ENCODE measurements at places on chromosomes 7 and 10.

DNA sequence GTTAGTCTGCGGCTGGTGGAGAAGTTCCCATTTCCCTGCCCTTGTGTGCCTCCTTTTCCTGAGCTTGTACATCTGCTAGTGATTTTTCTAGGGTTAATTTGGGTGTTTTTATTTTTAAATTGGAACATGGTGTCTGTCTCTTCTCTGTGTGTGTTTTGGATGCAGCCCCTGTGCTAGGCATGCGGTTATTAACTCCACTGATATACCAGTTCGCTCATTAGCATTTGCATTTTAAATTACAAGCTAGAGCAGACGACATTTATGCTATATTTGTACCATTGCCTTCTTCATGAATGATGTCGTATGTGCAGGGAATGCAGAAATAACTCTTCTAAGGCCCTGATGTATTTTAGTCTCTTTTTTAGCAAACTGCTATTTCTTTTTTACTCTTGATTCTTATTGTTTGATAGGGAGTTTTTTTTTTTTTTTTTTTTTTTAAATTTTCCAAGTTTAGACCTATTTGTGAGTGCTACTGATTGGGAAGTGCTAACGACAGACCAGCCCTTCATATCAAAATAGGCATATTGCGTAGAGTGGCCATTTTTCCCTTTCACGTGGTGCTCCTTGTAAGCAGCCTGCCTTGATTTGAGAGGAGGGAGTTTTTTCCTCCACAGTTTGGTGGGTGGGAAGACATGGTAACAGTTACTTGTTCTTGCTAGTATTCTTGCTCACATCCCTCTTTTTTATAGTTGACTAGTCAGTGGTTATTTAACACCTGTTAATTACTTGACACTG, 89.6 kb downstream of the LRRC4 start:
- no peak for DNase-seq

DNA sequence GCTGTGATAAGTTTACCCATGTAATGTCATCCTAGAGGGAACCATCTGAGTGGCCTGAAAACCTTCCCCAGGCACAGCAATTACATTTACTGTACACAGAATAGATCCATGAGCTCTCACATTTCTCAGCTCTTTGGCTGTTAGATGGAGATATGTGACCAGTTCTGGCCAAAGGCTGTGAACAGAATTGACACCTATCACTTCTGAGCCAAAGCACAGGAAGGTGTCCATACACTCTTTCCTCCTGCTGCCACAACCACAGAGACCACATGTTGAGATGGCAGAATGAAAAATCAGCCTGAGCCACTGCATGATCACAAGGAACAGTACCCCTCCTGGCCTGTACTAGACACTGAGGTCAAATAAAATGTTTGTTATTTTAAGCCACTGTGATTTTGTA, 44.3 kb upstream of the ATOH7 start:
- DNase-seq: no peak

DNA sequence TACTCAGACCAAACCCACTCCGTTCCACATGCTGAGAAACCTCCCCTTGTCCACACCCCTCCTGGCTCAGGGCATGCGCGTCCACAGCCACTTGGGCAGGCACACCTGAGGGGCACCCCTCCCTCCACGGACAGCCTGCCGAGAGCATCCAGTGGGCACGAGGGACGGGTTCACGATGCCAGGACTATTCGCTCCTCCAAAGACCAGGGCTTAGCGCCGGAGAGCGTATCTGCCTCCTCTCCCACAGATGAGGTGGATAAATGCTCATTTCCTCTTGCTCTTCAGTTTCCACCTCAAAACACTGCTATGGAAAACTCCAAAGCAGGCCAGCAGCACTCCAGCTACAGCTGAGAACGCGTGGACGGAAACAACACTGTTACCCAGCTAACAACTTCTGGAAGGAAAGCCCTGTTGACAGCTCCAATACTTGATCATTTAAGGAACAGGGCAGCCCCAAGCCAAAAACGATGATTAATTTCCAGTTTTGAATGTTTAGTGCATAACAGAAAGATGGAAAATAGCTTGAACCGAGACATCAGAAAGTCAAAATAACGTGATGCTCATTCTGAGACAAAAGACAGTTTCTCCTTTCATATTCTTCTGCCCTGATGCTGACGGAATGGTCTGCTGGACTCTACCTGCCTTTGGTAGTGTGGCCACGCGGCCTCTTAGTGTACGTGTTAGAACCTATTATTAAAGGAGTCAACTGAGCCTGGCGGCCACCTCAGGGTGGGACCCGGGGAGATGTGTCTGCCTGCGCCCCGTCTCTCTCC, 204.7 kb downstream of the DNAJB6 start:
- no peak for DNase-seq

DNA sequence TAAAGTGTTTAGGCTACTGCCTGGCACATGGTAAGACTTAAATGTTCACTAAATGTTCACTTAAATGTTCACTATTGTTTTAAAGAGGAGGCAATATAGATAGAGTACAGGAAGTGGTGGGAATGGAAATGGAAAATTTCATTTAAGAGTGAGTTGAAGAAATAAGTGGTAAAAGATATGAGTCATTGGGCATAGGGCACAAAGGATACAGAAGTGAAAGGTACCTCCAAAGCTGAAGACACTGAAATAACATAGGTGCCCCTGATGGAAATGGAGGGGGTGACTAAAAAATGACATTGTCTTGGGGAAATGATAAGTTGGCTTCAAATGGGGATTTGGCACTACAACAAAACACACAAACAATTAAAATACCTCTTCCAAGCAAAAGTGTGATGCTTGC, 5.2 kb upstream of the FRA10AC1 start:
- DNase-seq: no peak

DNA sequence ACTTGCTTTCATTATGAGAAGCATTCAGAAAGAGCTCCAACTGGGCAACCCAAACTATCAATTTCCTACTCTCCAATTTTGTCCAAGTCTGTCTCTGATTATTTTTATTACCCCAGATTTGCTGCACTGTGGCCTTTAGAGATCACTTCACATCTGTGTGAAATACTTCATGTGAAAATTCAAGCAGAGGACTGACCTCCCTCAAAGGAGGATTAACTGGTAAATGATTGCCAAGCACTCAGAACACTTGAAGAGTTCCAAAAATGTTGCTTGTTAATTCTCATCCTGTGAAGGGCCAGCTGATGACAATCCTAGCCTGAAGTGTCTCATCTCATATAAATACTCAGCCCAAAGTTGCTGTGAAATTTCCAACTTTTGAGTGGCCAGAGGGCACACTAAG, 182.8 kb upstream of the DGKB start:
- no peak for DNase-seq

DNA sequence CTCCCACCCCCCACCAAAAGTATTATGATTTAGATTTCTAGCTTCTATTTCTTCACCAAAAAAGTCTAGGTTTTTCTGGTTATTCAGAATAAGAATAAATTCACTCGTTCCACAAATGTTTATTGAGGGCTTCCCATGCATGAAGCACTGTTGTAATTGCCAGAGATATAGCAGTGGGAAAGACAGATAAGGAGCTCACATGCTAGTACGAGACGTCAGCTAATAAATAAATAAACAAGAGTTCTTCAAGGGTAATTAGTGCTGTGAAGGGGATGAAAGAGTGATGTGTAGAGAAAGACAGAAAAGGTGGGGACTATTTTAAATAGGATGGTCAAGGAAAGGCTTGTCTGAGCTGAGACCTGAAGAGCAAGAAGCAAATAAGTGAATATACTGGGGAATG, 38.1 kb upstream of the SEPTIN7 start:
- no peak for DNase-seq

GRCh38 chr10:17226891-17227303, 1.1 kb upstream of the VIM start:
- no peak for DNase-seq

- no peak for DNase-seq
Measured at GRCh38 chr10:62748386-62748785, 56.1 kb upstream of the ADO start.

- DNase-seq: no peak
Measured at GRCh38 chr10:75682649-75683557, 251.5 kb downstream of the LRMDA start.

DNA sequence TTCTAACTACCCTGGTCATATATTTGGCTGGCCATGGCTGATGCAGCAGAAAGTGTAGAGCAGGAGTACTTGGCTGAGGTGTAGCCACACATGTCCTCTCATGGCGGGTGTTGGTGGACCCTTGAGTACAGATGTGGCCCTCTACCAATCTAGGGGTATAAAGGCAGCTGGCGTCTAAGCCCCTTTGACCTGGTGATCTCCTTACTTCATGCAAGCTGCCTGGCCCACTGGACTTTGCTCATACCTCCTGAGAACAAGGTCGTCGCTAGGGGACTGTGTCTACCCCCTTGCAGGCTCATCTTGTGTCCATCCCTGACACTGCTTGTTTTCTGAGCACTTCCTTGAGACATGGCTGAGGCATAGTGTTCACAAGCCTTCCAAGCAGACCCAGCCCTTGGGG, 287.8 kb downstream of the RPS24 start:
- DNase-seq: no peak

GRCh38 chr10:70685455-70685911, 13.2 kb downstream of the ADAMTS14 start:
- no peak for DNase-seq

DNA sequence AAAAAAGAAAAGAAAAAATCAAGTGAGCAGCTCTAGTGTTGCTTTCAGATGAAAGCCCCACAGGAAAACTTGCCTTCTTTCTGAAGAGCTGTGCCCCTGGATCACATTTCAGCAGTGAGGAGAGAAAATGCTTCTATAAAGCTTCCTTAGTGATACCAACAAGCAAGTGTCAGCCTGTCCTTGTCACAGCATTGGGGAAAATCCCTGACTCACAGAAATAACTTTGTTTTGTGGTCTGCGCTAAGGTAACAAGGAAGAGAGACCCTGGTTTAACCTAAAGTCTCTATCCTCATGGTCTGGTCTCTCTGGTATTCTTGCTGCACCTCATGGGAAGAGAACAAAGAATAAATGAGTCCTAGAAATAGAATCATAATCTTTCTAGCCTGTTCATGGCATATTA, 885.2 kb upstream of the SORCS1 start:
- DNase-seq: no peak

DNA sequence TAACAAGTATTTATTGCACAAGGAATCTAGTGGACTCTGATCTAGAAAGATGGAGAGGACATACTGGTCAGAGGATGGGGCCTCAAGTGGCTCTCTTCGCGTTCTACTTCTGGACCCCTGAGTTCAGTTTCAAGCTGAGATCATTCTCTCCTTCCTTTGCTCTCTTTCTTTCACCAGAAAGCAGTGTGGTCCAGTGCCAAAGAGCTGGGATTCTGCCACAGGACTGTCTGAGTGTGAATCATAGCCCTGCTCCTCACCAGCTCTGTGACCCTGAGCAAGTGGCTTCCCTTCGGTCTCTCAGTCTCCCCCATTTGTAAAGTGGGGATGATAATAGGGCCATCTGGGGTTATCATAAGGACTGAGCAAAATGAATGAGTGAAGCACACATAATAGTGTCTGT, 715.2 kb downstream of the SUGCT start:
- DNase-seq: no peak

- DNase-seq: no peak
Measured at GRCh38 chr10:113681533-113682470, 2.1 kb downstream of the CASP7 start.

GRCh38 chr7:149610441-149611011, 112.9 kb upstream of the ZNF746 start:
- no peak for DNase-seq

- DNase-seq: no peak
Measured at GRCh38 chr10:80452640-80453039, 1.5 kb upstream of the TSPAN14 start.

GRCh38 chr7:47556511-47557180, 25.3 kb downstream of the TNS3 start:
- DNase-seq: no peak

DNA sequence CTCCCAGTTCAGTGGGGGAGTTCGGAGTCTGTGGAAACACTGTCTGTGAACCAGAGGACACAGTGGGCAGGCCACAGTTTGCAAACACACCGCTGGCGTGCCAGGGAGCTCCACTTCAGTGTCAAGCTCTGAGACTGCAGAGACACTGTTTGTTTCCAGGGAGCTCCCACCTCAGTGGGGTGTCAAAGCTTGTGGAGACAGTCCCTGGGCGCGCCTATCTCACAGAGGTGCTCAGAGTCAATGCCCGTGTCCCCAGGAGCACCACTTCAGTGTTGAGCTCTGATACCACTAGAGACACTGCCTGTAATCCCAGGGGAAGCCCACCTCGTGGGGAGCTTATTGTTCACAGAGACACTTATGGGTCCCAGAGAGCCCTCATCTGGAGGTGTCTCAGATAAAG, 4.3 kb downstream of the MYO1G start:
- no peak for DNase-seq

DNA sequence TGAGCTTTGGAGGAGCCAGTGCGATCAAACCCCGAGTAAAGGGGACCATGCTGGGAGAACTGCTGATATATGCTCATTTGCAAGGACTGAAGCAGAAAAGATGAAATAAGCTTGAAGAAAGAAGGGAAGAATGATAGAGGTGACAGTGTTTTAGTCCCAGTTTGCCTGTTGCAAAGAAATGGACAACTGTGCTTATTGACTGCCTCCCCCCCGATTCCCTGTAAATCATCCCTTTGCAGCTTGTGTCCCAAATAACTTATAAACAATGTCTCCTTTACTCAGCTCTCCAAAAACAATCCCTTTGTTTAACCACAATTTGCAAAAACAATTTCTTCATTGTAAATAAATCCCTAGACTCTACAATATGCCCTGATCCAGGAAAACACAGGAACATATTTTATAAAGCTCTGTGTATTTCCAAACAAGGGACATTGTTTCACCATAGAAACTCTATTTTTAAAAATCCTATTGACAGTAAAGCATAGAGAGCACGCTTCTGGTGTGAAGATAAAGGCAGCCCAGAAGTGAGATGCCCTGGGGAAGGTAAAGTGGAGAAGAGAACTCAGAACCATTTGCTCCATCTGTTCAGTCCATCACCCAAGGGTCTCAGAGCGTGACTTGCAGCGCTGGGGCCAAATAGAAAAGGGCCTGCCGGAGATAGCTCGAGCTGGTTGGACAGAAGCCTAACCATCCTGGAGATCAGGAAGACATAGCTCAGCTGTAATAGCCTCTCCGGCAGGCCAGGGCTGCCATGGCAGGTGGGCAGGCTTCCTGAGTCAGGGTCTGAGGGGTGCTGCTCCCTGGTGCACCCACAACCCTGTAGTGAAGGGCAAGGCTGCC, 280.5 kb downstream of the WDR11 start:
- DNase-seq: no peak

- no peak for DNase-seq
Measured at GRCh38 chr7:41837916-41838315, 135.0 kb upstream of the INHBA start.

GRCh38 chr10:100766693-100767421, 21.5 kb downstream of the PAX2 start:
- no peak for DNase-seq

DNA sequence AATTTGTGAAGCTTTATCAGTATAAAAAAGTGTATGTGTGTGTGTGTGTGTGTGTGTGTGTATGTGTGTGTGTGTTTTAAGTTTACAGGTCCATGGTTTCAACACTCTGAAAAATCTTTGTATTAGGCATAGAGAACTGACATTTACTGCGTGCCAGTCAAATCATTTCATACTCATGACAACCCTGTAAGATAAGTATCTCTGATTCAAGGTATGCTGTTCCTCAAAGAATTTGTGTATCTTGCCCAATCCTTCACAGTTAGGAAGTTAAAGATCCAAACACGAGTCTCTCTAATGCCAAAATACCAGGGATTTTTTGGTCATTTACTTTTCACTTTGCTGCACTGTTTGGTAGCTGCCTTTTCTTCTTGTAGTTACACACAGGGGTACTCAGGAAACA, 1121.3 kb upstream of the AUTS2 start:
- DNase-seq: no peak
